ENCODE measurements at places on chromosomes 5 and 9.

DNA sequence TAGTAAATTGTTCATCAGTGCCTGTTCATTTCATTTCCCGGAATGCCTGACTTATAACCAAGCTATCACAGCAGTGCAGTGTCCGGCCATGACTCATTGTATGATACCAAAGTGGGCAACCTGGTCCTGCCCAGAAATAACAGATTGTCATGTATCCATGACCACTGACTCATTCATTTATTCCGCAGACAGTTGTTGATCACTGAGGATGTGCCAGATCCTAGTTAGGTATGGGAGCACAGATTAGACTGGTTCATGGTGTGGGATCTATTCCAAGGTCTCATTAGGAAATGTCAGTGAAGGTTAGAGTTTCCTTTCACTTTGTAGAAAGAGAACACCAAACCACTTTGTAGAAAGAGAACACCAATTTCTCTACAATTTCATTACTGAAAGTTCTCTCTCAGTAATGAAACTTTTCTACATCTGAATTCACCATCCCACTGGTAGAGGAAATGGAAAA, 8.7 kb downstream of the NREP start:
- DNase-seq: no peak

DNA sequence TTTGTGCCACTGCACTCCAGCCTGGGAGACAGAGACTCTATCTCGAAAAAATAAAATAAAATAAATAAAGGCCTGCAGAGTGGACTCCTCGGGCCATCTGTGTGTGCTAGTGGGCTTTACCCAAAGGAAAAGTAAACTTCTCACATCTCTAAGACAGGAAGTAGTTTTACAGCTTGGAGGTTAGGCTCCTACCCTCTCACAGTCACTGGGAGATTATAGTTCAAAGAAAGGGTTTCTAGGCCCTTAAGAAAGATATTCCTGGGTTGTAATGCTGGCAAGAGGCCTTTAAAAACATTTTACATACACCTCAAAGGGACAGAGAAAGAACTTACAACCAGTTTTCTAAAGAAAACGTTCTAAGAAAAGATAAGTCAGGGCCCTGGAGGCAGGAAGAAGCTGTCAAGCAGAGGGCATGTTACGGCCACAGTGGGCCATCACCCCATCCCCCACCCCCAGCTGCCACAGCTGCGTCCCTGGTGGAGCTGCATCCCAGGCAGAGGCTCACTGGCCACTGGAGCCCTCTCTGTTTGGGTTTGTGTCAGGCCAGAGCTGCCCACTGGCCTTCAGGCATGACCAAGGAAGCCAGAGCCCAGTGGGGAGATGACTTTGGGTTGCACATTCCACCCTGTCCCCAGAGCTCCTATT, 78.1 kb upstream of the CDK20 start:
- no peak for DNase-seq

DNA sequence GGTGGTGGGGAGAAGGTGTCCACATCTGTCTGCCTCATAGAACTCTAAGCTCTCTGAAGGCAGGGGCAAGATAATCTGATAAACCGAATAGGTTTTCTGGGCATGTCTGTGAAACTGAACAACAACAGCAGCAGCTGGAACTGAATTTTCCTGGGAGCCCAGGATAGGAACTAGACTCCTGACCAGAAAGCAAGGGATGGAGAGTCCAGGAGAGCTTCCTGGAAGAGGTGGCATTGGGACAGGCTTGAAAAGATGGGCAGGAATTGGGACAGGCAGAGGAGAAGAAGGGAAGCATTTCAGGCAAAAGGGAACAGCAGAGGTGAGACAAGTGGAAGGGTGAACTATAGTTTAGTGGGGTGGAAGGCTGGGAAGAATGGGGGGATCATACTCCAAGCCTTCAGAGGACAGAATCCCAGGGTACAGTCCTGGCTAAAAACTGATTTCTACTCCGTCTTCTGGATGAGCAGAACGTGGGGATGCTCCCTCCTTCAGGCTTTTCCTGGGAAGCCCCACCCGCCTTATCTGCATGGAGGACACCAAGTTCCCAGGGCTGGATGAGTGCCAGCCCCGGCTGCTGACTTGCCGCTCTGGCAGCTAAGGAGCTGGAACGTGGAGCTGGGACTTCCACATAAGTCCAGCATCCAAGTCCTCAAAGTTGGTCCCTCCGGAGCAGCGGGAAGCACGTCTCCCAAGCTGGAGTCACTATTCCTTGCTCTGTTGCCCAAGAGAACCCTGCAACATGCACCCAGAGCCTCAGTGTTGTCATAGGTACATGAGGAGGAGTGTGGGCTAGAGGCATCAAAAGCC, 13.9 kb upstream of the KIF12 start:
- peak; percentile 90 for DNase-seq

DNA sequence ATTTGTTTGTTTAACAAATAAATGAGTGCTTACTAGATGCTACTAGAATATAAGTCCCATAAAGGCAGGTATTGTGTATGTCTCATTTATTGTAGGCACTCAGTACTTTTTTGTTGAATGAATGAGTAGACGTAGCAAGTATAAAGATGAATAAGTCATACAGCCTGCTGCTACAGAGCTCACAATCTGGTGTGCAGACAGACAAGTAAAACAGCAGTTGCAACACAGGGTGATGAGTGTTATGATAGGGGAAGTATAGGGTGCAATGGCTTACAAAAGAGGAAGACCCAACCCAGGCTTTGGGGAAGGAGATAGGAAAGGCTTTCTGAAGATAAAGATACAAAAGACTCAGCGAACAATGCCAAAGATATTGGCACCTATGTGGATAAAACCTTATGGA, 47.7 kb downstream of the SH3RF2 start:
- no peak for DNase-seq

- DNase-seq: no peak
Observed at GRCh38 chr9:134626069-134626423, 15.6 kb upstream of the COL5A1 start.

DNA sequence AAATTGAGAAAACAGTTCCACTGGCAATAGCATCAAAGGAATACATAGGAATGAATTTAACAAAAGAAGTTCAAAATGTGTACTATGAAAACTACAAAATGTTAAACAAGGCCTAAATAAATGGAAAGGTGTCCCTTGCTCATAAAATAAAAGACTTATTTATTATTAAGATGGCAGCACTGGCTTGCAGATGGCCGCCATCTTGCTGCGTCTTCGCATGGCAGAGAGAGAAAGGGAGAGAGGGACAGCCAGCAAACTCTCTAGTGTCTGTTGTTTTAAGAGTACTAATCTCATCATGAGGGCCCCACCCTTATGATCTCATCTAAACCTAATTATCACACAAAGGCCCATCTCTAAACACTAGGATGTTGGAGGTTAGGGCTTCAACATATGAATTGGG, 47.1 kb downstream of the ABLIM3 start:
- DNase-seq: no peak

DNA sequence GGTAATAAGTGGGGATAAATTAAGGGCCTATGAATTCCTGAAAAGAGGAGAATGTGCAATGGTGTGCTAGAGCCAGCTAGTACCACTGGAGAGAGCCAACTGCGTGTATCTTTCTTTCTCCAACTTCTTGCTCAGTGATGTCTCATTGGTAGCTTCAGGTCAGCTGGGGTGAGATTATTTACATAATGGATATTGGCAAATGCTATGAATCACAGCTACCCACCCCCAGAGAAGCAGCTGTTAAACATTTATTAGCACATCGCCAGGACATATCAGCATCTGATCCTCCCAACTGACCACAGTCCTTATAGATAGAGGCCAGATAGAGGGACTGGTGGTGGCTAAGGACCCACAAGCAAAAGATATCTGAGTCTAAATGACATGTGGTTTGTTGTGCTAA, 421.3 kb downstream of the ACTL7B start:
- DNase-seq: no peak

GRCh38 chr5:113875096-113875495, 361.6 kb downstream of the YTHDC2 start:
- DNase-seq: no peak

DNA sequence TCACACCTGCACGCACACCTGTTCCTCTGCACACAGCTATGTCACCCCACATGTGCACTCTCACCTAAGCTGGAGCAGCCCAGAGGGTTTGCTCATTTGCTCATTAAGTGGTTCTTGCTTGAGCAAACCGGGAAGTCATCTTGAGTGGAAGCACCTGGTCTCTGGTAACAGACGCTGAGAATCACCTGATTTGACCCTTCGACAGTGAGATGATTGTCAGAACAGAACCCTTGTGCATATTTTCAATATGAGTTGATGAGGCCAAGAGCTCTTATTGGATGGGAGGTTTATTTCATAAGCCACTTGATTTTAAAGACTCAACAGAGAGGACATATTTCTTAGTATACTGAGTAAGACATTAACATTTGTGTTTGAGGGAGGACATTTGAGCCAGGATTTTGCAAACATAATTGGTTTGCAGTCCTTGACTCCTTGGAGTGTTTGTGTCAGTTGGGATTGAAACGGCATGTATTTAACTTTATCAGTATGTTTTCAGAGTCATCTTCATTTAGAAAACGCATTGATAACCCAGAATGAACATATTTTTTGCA, 22.1 kb upstream of the LPCAT1 start:
- peak; percentile 41 for DNase-seq

- no peak for DNase-seq
Observed at GRCh38 chr9:111978616-111979015, 82.0 kb downstream of the UGCG start.

- no peak for DNase-seq
Observed at GRCh38 chr9:69195668-69196067, 21.6 kb downstream of the TJP2 start.

Data from coronary artery (tissue), 2 donors.